ENCODE measurements at places on chromosomes 16 and 17. TPM values are rescaled to one million over a fixed set of nuclear protein-coding genes. Genes with fewer than 3 reads are reported as not detected.

The C16orf46 gene
- 0.91 TPM for total RNA-seq

The CNGB1 gene
- total RNA-seq = not detected

The MYCBPAP gene
- 8.9 TPM for total RNA-seq

DNA sequence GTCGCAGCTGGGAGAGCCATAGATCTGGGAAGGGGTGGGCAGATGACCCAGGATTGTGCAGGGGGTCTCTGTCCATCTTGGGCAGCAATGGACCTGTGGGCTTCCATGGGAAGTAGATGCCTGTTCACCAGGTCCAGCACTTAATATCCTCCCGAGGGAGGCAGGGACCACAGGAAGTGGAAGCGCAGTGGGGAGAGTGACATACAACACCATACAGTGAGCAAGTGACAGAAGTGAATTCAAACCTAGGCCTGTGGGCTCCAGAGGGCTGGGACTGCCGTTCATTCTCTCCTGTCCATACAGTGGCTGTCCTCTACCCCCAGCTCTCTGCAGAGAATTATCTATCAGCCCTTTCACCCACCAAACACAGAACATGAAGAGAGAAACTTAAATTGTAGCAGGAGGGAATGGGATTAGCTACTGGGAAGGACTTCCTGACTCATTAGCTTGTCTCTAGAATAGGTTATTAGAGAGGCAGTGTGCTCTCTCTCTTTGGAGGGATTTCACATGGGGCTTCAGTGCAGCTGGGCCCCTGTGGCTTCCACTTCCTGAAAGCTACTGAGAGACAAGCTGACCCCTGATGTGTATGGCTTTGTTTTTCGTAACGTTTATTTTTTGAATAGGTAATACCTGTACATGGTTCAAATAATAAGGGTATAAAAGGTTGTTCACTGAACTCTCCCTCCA is 13.1 kb upstream of the SEZ6 start:
- no peaks in the 10 kb centered on the region for H3K36me3 ChIP-seq
- no peak overlapping the region for H3K27ac ChIP-seq
- H3K4me3 ChIP-seq = no peak overlapping the region

- no peaks in the 10 kb centered on the region for H3K4me1 ChIP-seq
- DNase-seq = no peak
- no peaks in the 10 kb centered on the region for H3K36me3 ChIP-seq
- no peak overlapping the region for H3K27ac ChIP-seq
Measured at GRCh38 chr17:31413081-31413799, 21.8 kb downstream of the RAB11FIP4 start.

- H3K4me1 ChIP-seq = no peaks in the 10 kb centered on the region
- H3K4me3 ChIP-seq = no peak overlapping the region
- H3K27ac ChIP-seq = no peak overlapping the region
- DNase-seq = no peak
- no peaks in the 10 kb centered on the region for H3K36me3 ChIP-seq
Measured at GRCh38 chr16:64773638-64774037, 348.2 kb downstream of the CDH11 start.

GRCh38 chr16:80063031-80063712 is 462.6 kb upstream of the MAF start:
- no peak overlapping the region for H3K27ac ChIP-seq
- H3K4me3 ChIP-seq = no peak overlapping the region
- no peaks in the 10 kb centered on the region for H3K36me3 ChIP-seq

DNA sequence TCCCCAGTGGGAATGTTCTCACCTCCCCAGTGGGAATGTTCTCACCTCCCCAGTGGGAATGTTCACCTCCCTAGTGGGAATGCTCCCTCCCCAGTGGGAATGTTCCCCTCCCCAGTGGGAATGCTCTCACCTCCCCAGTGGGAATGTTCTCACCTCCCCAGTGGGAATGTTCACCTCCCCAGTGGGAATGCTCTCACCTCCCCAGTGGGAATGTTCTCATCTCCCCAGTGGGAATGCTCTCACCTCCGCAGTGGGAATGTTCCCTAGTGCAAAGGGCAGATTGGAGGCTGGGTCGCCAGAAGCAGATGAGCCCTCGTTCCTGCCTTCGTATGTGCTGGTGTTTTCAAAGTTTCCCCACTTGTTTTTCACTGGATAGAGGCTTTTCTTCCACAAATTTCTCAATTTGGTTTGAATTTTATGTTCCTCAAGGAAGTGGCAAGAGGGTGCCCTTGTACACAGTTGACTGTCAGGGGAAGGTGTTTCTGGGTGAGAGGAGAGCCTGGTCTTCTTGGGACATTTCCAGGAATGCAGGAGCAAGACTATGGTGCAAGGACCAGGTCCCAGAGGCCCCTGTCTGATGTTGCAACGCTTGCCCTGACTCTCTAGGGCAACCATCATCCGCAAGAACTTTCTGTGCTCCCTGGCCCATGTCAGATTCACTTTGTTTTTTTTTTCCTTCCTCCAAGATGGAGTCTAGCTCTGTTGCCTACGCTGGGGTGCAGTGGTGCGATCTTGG is 34.0 kb downstream of the TRARG1 start:
- no peak for DNase-seq
- peaks cover 8% of the 10 kb centered on the region for H3K27me3 ChIP-seq
- H3K27ac ChIP-seq = no peak overlapping the region
- H3K4me3 ChIP-seq = no peak overlapping the region
- H3K36me3 ChIP-seq = no peaks in the 10 kb centered on the region

DNA sequence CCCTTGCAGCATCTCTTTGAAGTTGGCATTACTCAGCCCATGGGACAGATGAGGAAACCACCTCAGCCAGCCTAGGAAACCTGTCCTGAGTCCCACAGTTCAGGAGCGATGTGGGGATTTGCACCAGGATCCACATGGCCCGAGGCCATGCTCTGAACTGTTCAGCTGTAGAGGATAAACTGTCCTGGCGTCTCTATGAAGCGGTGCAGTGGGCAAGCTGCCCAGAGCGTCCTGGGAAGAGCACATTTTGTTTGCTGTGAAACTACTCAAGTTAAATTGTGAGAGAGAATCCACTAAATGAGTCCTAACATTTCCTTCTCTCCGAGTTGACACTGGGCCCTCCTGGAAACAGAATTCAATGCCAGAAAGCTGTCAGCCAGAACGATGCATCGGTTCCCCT is 276.6 kb upstream of the TNRC6C start:
- no peaks in the 10 kb centered on the region for H3K36me3 ChIP-seq
- peaks cover 8% of the 10 kb centered on the region for H3K27me3 ChIP-seq
- H3K4me3 ChIP-seq = no peak overlapping the region
- DNase-seq = no peak

GRCh38 chr16:68713361-68713760 is 23.7 kb upstream of the CDH1 start:
- no peak overlapping the region for H3K4me3 ChIP-seq
- H3K27ac ChIP-seq = no peak overlapping the region
- peaks cover 20% of the 10 kb centered on the region for H3K4me1 ChIP-seq
- DNase-seq = no peak
- peaks cover 25% of the 10 kb centered on the region for H3K27me3 ChIP-seq
- no peaks in the 10 kb centered on the region for H3K36me3 ChIP-seq

- H3K27ac ChIP-seq = peak overlapping the region; percentile 99
- no peaks in the 10 kb centered on the region for H3K36me3 ChIP-seq
- peak overlapping the region; percentile 95 for H3K4me3 ChIP-seq
- no peaks in the 10 kb centered on the region for H3K27me3 ChIP-seq
- peaks cover 32% of the 10 kb centered on the region for H3K4me1 ChIP-seq
Measured at GRCh38 chr17:38825762-38826247, 684 bp upstream of the CWC25 start.

DNA sequence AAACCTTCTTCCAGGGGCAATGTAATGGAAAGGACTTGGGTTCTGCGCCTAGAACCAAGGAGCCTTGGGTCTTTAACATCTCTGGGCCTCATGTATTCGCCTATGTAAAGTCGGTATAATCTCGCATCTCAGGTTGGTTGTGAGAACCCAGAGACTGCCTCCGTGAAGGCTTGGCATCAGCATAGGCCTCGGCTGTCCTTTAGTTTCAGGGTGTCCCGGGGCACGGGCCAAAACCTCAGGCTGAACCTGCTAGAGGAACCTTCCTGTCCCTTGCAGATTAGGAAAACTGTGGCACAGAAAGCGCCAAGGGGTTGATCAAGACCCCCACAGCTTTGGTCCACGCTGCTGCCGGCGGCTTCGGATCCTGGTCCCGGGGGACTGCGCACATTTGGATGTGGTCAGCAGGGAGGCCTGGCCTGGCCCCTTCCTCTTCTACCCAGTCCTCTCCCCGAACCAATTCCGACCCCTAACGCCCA is 772 bp upstream of the PHAF1 start:
- H3K27ac ChIP-seq = no peak overlapping the region
- DNase-seq = no peak
- H3K4me1 ChIP-seq = peaks cover 30% of the 10 kb centered on the region
- H3K27me3 ChIP-seq = no peaks in the 10 kb centered on the region

GRCh38 chr16:17379121-17379571 is 91.6 kb downstream of the XYLT1 start:
- no peaks in the 10 kb centered on the region for H3K27me3 ChIP-seq
- H3K4me1 ChIP-seq = peaks cover 55% of the 10 kb centered on the region
- no peaks in the 10 kb centered on the region for H3K36me3 ChIP-seq
- no peak overlapping the region for H3K27ac ChIP-seq
- DNase-seq = no peak
- no peak overlapping the region for H3K4me3 ChIP-seq

GRCh38 chr16:2465653-2466415 is 5.3 kb upstream of the NTN3 start:
- peaks cover 20% of the 10 kb centered on the region for H3K27me3 ChIP-seq
- H3K4me1 ChIP-seq = peaks cover 9% of the 10 kb centered on the region
- no peak overlapping the region for H3K4me3 ChIP-seq
- no peak overlapping the region for H3K27ac ChIP-seq

GRCh38 chr16:80594756-80595155 is 54.0 kb downstream of the DYNLRB2 start:
- H3K27me3 ChIP-seq = peaks cover 30% of the 10 kb centered on the region
- peaks cover 18% of the 10 kb centered on the region for H3K36me3 ChIP-seq
- H3K4me1 ChIP-seq = peaks cover 24% of the 10 kb centered on the region

DNA sequence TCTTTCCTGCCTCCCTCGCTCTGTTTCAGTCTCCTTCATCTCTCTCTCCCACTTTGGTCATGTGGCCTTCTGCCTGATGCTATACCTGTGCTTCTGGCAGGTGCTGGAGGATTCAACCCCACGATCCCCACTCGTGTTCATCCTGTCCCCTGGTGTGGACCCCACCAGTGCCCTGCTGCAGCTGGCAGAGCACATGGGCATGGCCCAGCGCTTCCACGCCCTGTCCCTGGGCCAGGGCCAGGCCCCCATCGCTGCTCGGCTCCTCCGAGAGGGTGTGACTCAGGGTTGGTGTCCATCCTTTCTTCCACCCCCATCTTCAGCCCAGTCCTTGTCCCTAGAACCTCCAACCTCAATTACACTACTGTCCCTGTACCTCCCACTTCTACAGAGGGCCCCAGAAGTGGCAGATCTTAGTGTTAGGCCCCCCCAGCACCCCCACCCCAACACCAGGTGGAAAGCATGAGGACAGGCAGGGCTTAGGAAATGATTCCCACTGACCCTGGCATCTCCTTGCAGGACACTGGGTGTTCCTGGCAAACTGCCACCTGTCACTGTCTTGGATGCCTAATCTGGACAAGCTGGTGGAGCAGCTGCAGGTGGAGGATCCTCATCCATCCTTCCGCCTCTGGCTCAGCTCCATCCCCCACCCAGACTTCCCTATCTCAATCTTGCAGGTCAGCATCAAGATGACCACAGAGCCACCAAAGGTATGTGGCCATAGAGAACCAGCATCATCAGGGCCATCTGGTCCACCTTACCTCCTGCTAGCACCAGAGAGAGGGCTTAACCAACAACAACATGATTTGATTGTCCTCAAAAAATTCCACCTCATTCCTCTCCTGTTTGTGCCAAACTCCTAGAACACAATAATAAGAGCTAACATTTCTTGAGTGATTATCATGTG is 9.7 kb upstream of the KDM6B start:
- peaks cover 7% of the 10 kb centered on the region for H3K4me1 ChIP-seq
- peaks cover 2% of the 10 kb centered on the region for H3K27me3 ChIP-seq
- no peak overlapping the region for H3K27ac ChIP-seq
- no peak overlapping the region for H3K4me3 ChIP-seq
- no peaks in the 10 kb centered on the region for H3K36me3 ChIP-seq
- DNase-seq = no peak

DNA sequence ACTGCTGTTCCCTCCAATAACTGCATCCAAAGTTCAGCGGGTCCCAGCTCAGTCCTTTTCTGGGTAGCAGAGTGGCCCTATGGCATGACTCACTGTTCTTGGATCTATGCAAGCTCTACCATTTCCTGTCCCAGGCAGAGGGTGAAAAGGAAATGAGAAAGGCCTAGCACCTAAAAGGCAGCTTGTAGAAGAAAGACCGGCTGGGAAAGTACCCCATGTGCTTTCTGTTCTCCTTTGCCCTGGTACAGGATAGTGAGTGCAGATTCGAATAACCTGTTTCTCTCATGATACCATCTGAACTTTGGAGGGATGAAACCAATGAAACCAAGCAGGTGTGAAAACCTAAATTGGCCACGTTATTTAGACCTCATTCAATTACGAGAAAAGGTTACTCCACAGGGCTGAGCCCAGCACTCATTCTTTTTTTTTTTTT is 12.7 kb upstream of the HASPIN start:
- no peaks in the 10 kb centered on the region for H3K27me3 ChIP-seq
- H3K4me1 ChIP-seq = peaks cover 58% of the 10 kb centered on the region
- peak overlapping the region; percentile 62 for H3K27ac ChIP-seq
- peaks cover 14% of the 10 kb centered on the region for H3K36me3 ChIP-seq
- peak overlapping the region; percentile 63 for H3K4me3 ChIP-seq
- DNase-seq = peak; percentile 79

- H3K27ac ChIP-seq = no peak overlapping the region
- H3K4me1 ChIP-seq = no peaks in the 10 kb centered on the region
- H3K36me3 ChIP-seq = no peaks in the 10 kb centered on the region
- H3K27me3 ChIP-seq = no peaks in the 10 kb centered on the region
- no peak overlapping the region for H3K4me3 ChIP-seq
- no peak for DNase-seq
Measured at GRCh38 chr17:60934723-60935122, 257.1 kb downstream of the BCAS3 start.

GRCh38 chr17:44940317-44940716 is 7.3 kb downstream of the KIF18B start:
- no peaks in the 10 kb centered on the region for H3K27me3 ChIP-seq
- no peak overlapping the region for H3K27ac ChIP-seq
- peaks cover 2% of the 10 kb centered on the region for H3K36me3 ChIP-seq
- DNase-seq = no peak
- no peak overlapping the region for H3K4me3 ChIP-seq
- H3K4me1 ChIP-seq = peaks cover 20% of the 10 kb centered on the region

- DNase-seq = no peak
- H3K4me1 ChIP-seq = peaks cover 9% of the 10 kb centered on the region
- H3K27me3 ChIP-seq = peaks cover 40% of the 10 kb centered on the region
- no peak overlapping the region for H3K27ac ChIP-seq
- H3K4me3 ChIP-seq = no peak overlapping the region
- H3K36me3 ChIP-seq = no peaks in the 10 kb centered on the region
Measured at GRCh38 chr16:55506083-55506482, 2.8 kb upstream of the LPCAT2 start.

DNA sequence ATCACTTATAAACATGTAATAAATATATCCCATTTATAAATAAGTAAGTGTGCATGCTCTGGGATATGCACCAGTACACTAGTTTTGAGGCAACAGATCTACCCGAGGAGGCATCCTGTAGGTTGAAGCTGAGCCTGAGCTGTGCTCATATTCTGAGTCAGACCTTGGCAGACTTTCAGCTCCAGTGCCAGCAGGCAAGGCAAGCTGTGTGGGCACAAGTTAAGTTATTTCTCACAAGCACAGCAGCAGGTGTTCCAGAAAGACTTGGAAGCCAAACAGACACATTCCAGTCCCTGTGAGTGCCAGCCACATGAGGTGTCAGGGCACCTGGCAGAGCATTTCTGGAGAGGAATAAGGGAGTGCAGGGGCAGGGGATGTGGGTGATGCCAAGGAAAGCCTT is 1.3 kb upstream of the CLEC19A start:
- peaks cover 12% of the 10 kb centered on the region for H3K4me1 ChIP-seq
- no peak overlapping the region for H3K27ac ChIP-seq
- peak; percentile 10 for DNase-seq
- H3K4me3 ChIP-seq = no peak overlapping the region
- peaks cover 5% of the 10 kb centered on the region for H3K27me3 ChIP-seq
